Activated CD4-positive, CD25-positive, alpha-beta regulatory T cell treated with anti-CD3 and anti-CD28 coated beads, Interleukin-2, amount 50 U/mL, for 72 hours (primary cell): ENCODE measurements at places on chromosomes 2 and 18.

DNA sequence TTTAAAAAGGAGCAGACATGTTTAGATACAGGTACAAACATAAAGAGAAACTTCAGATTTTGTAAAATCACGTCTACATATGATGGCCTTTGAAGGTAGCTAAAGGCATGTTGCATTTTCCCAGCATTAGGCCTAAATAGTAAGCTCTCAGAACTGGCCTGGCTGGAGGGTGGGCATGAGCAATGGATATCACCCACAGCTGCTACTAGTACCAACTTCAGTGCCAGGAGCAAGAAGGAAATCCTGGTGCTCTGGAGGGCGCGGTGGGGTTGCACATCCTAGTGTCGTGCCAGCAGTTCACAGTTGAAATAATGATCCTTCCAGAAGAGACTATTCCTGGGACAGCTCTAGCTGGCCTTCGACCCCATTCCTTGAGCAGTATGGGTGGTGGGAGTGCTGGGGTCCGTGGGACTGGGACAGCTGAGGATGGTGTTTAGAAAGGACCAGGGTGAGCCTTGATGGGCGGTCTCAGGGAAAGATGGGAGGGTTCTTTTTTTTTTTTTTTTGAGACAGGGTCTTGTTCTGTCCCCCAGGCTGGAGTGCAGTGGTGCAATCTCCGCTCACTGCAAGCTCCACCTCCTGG is 4.9 kb downstream of the DES start:
- no peak for DNase-seq

DNA sequence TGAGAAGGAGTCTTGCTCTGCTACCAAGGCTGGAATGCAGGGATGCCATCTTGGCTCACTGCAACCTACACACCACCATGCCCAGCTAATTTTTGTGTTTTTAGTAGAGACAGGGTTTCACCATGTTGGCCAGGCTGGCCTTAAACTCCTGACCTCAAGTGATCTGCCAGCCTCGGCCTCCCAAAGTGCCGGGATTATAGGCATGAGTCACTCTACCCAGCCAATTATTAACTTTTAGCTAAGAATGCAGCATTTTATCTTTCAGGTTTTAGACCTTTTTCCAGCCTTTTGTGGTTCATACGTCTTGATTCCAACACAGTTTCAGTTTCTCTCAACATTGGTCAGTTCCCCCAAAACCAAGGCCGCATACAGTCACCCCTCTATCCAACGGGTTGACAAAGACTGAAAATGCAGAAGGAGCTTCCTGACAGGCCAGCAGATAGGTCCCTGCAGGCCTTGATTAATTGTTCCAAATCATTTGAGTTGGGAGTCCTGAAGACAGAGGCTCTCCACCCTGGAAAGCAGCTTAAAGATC is 262.2 kb upstream of the KLHL29 start:
- DNase-seq: no peak

- no peak for DNase-seq
These were observed 358.4 kb upstream of the NRP2 start for GRCh38 chr2:205323929-205324328.

DNA sequence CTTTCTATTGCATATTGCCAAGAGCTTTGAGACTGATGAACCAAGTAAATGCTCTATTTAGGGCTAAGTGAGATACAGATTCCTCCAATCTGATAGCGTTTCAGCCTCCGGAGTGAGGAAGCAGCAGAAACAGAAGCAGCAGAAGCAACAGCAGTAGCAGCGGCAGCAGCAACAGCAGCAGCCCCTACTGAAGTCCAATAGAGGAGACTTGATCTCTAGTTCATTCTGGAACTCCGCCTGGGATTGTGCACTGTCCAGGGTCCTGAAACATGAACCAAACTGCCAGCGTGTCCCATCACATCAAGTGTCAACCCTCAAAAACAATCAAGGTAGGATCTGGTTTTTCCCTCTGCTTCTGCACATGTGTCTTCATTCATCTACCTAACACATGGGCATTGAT is at the start of gene DPP10:
DPP10 (plus strand) TSS at position 132 of the 400 bp plus-strand sequence.
- DNase-seq: no peak

- DNase-seq: no peak
These were observed 14.1 kb upstream of the CASP8 start for GRCh38 chr2:201246280-201246679.

GRCh38 chr2:1708476-1709334 is 35.6 kb downstream of the PXDN start:
- no peak for DNase-seq

- DNase-seq: no peak
These were observed 75.8 kb downstream of the ACTR3 start for GRCh38 chr2:113965644-113966043.

GRCh38 chr2:102839668-102840388 is 78.0 kb downstream of the TMEM182 start:
- no peak for DNase-seq

GRCh38 chr2:215548714-215549113 is 112.8 kb upstream of the FN1 start:
- no peak for DNase-seq

DNA sequence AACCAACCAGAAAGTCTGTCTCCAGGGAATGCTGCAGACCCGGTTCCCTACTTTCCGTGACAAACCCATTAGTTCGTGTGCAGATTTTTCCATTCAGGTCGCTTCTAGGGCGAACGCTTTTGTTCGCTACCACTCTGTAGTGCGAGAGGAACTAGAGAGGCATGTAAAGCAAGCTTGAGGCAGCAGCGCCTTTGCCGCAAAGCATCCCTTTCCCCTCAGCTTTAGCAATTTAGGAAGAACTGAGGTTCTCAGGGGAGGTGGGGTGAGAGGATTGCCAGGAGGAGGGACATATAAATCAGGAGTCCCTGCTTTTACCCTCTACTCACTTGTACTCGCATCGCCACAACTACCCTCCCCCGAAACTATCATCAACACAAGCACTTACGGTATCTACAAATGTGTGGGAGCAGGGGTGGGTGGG is 748 bp upstream of the ZNF804A start:
- DNase-seq: no peak

DNA sequence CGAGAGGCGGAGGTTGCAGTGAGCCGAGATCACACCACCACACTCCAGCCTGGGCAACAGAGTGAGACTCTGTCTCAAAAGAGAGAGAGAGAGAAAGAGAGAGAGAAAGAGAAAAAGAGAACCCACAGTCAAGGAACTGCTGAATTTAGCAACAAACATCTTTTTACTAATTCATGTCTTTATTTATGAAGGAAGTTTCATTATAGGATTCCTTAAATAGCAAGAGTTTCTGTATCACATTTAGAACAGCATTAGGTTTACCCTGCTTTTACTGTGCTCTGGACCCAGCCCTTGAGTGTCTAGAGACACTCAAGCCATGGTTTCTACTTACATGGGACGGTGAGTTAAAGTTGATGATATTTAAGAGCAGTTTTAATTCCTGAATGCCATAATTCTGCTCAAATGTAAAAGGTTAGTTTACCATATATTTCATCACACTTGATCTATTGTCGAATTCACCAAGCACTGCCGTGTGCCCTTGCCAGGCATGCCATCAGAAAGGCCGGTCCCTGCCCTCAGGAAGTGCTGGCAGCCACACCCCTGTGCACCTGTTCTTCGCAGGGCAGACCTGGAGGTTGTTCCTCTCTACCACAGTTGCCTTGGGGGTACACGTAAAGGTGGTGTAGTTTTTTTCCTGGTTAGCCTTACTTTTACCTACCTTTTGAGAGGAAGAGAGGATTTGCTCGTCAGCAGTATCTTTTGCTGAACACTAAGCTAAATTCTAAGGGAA is 153.3 kb downstream of the LDLRAD4 start:
- no peak for DNase-seq

DNA sequence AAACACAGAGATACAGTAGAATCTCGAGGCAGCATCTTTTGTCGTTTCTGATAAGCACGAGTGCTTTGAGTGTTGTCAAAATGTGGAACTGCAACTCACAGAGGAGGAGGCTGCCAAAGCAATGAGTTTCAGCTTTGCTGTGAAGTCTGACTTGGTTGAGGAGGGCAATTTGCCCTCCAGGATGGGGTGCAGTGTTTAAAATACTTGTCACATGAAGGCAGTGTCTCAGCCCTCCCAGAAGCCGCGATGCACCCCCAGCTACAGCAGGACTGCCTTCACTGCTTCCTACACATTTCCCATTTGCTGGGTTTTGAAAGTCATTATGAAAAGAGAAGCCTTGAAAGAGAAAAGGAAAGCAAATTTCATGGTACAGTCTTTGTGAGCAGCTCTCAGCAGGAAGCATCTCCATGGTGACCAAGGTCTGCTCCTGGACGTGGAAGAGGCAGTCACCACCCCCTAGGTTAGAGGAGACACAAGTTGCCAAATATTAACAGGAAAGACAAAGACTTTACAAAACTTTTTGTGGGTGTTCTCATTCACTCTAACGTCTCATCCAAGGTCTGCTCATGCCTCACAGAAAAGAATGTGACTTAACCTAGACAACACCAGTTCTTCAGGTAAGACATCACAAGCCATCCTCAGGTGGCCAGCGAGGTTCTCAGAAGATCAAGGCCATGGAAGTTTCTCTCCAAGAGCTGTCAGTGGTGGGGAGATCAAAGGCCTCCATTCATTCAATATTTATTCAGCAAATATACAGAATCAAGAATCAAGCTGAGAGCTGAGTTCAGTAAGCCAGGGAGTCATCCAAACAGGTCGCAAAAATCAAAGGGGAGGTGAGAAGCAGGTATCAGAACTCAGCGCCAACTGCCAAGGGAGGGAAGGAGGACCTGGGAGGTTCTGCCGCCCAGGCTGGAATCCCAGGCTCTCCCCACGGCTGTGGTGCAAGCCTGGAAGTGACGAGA is 476.0 kb downstream of the EIPR1 start:
- no peak for DNase-seq

- DNase-seq: no peak
These were observed 24.5 kb downstream of the BCL2L11 start for GRCh38 chr2:111145103-111145760.

- DNase-seq: no peak
These were observed 4.7 kb downstream of the CYTIP start for GRCh38 chr2:157438863-157439823.

DNA sequence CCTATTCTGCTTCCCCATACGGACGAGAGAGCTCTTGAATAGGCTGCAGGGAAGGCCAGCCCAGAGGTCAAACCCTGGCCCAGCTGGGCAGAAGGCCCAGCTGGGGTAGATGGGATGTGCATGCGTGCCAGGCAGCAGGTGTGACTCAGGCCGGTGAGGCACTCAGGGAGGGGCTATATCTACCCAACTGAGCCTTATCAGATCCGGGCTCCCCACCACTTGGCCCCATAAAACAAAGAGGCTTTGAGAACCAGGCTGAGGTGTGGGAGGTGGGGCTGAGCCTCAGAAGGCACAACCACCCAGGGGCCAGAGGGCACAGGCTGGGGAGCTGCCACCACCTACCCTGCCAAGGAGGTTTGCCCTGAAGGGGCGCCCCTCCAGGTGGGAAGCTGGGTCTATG is 8.0 kb upstream of the CFAP65 start:
- no peak for DNase-seq

DNA sequence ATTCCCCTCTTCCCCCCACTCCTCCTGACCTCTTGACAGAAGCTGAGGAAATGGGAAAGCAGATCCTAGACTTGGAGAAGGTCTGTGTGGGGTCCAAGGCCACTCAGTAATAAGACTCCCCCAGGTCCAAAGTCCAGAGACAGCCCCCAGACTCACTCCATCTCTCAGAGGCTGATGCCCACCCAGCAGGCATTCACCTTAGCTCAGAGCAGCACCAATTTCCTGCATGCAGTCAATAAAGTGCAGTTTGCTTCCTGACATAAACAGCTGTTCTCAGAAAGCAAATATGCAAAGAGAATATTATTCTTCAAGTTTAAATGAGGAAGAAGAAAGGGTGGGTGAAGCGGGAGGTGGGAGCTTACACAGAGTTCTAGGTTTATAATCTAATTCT is 84.1 kb upstream of the RTN4 start:
- no peak for DNase-seq

GRCh38 chr18:55321265-55322177 is 266.5 kb downstream of the TCF4 start:
- DNase-seq: peak; percentile 37

DNA sequence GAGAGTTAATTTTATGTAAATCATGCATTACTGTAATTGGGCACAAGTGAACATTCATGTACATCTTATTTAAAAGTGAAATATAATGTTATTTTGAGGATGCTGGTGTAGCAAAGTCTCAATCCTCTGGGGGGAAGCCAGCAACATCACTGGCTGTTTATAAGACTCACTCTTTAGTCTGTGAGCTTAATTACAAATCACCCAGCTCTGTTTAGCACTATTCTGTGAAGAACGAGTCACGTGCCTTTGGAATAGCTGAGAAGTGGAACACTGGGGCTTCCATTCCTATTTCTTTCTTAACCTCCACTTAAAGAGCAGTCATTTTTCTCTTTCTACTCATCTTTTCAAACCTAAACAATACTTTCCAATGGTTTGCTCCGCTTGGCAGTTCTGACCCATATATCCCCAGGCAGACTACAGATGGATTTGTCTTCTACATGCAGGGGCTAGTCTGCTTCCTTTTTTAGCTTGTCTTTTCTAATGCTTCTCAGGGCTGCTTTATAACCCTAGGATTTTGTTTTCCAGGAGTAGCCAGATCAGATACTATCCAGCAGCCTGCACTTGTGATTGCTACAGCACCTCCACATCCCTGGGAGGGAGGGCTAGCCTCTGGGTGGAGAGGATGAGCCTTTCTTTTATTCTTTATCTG is 95.3 kb upstream of the CAVIN2 start:
- DNase-seq: no peak

- no peak for DNase-seq
These were observed 131.5 kb downstream of the PRKCE start for GRCh38 chr2:45782986-45783385.

- no peak for DNase-seq
These were observed 11.4 kb downstream of the FOSL2 start for GRCh38 chr2:28404086-28404485.

DNA sequence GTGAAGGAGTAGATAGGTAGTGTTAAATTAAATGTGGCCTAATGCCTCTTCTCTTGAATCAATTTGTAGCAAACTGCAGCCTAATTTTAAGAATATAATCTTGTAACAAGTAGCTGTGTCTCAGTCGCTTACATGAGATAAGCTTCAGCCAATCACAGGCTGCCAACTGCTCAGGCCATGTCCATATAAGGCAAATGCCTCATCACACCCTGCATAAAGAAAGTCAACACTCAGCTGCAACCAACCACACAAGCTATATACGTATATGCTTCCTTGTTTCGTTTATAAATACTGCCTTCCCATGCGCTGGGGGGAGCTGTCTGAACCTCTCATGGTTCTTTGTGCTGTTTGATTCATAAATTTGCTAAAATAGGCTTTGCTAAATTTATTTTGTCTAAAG is 476.3 kb downstream of the TRIB2 start:
- DNase-seq: no peak

- DNase-seq: no peak
These were observed 79.3 kb downstream of the ASAP2 start for GRCh38 chr2:9285921-9286320.

- DNase-seq: no peak
These were observed 16.6 kb upstream of the PIK3C3 start for GRCh38 chr18:41938445-41938844.
